ENCODE measurements at places on chromosomes 4 and X.

DNA sequence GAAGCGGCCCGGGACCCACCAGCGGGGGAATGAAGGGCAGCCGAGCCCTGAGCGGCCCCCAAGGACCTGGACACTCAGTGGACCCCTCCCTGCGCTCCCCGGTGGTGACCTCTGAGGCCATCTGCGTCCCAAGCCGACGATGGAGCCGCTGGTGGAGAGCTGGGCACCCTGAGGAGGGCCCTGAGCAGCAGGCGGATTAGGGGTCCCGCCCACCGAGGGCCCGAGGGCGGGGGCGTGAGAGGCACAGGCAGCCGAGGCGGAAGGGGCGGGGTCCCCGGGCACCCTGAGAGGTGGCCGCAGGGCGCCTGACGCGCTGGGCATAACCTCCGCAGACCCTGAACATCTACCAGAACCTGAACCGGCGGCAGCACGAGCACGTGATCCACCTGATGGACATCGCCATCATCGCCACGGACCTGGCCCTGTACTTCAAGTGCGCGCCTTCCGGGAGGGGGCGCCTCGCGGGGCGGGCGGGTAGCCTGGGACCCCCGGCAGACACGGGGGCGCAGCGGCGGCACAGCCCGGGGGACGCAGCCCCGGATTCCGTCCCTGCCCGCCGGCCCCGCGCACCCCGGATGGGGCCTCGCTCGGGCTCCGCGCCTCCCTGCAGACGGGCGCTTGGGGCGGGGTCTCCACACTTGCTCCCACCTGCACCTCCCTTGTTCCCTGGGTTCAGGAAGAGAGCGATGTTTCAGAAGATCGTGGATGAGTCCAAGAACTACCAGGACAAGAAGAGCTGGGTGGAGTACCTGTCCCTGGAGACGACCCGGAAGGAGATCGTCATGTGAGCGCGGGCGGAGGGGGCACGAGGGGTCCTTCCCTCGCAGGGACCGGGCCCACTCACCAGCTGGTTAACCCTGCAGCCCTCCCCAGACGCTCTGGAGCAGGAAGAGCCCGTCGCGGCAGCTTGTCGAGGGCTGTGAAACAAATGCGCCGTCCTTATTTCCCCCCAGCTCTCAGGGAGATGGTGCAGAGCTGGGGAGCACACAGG is 10.3 kb downstream of the ATP5ME start:
- DNase-seq = peak; percentile 84

GRCh38 chr4:156578713-156579112 is 392.9 kb downstream of the PDGFC start:
- DNase-seq = no peak

- DNase-seq = no peak
Measured at GRCh38 chrX:47497271-47497888, 14.4 kb upstream of the ZNF41 start.

GRCh38 chrX:17860811-17861488 is at the start of gene RAI2:
TSS of gene RAI2 (minus strand) at chrX:17861298. CDS start at chrX:17802010, 59,288 bp downstream.
- DNase-seq = no peak

DNA sequence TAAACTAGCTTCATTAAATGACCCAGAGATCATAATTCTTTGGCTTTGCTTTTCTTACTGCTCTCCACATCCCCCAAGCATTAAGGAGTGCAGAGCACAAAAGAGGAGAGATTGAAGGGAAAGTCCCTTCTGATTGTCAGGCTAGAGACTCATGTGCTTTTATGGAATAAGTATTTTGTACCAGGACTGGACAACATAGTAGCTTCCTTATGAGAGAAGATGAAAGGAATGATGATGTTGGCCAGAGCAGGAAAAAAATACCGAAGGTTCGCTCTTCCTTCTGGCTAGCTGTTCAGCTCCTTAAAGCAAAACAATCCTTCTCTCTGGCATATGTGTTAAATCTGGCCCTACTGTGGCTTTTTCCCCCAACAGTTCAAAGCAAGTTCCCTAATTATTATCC is 53.1 kb downstream of the HOPX start:
- DNase-seq = no peak

- DNase-seq = no peak
Measured at GRCh38 chrX:57977992-57978391, 67.7 kb upstream of the ZXDA start.

DNA sequence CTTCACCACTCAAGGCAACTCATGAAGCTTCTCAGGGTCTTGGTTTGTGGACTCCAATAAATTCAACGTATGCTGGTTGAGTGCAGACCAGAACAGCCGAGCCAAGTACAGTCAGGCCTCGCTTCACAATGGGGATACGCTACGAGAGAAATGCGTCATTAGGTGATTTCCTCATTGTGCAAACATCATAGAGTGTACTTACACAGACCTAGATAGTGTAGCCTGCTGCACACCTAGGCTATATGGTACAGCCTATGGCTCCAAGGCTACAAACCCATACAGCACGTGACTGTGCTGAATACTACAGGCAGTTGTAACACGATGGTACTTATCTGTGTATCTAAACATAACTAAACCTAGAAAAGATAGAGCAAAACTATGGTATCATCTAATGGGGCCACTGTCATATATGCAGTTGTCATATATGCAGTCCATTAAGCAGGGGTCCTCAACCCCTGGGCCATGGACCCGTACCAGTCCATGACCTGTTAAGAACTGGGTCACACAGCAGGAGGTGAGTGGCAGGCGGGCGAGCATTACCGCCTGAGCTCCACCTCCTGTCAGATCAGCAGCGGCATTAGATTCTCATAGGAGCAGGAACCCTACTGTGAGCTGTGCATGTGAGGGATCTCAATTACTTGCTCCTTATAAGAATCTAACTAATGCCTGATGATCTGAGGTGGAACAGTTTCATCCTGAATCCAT is 31.5 kb downstream of the RTL5 start:
- no peak for DNase-seq

DNA sequence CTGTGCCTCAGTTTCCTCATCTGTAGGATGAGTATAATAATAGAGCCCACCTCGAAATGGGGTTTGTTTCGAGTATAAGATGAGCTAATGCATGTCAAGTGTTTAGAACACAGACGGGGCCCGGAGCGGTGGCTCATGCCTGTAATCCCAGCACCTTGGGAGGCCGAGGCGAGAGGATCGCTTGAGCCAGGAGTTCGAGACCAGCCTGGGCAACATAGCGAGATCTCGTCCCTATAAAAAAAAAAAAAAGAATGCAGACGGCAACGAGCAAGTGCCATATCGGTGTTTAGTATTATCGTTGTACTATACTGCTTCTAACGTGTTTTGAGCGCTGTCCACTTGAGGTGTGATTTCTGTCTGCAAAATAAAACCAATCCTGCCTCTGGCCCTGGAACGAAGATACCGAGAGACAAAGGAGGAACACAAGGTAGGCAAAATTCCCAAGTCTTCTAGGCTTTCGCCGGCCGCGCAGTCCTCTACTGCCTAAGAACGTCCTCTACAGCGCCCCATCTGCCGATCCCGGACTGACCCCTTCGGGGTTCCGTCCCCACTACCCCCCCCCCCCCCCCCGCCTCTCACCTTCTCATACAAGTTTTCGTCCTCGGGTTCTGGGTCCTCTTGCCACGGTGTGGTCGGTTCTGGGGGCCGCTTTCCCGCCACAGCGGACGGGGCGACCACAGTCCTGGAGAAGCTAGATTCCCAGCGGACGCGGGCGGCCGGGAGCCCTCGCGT is 442 bp downstream of the NDUFB11 start:
- no peak for DNase-seq

DNA sequence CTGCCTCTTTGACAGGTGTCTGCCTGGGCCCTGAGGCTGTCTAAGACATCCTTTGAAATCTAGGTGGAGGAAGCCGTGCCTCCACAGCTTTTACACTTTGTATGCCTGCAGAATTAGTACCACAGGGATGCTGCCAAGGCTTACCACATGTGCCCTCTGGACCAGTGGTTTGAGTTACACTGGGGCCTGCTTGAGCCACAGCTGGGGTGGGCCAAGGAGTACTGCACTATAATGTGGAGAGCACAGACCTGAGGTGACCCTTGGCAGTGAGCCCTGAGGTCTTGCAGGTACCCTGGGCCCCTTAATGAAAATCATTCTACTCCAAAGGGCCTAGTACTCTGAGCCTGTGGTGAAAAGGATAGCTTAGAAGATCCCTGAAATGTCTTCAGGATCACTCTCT is 27.2 kb upstream of the IRS4 start:
- DNase-seq = no peak

DNA sequence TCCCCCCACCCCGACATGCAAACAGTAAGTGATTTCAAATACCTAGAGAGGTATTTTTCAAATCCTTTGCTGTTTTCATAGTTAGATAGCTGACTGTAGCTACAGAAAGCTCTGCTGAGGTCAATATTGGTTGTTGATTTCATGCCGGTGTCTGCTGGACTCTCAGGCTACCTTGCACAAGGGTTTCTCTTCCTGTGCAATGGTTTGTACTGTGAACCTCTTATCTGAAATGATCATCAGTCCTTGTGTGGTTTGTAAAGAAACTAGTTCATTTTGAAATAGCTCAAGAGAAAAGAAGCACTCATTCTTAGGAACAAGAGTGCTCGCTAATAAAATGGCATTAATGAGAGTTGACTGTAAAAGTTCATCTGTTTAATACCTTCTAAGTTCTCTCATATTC is 2.1 kb downstream of the MTM1 start:
- no peak for DNase-seq

DNA sequence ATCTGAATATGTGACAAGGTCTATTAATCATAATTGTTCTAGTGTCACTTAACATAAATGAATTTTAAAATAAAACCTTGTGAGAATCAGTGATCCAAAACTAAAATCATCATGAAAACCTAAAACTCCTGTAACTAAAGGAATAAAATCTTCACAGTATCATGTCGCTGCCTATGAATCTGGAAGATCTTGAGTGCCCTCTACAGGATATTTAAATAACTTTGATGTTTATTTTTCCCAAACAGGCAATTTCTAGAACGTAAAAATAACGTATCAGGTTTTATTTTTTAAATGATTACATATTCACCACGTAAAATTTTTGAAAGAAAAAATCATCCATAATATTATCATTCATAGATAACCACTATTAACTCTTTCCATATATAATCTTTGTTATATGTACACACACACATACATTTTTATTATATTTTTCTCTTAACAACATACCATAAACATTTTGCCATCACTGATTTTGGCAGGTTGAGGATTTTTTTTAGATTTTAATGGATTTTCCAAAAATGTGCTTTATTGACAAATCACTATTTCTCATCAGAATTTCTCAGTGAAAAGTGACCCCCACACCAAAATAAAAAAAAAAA is 79.6 kb downstream of the COMMD8 start:
- no peak for DNase-seq
